Kidney (tissue), 22 donors: ENCODE measurements at places on chromosomes 5 and 9. TPM values are rescaled to one million over a fixed set of nuclear protein-coding genes. Genes with fewer than 3 reads are reported as not detected.

DND1 gene
- polyA plus RNA-seq = 0.41 TPM

IFNK gene
- not detected for polyA plus RNA-seq

NADK2 gene
- 15.4 TPM for polyA plus RNA-seq

MARVELD2 gene
- 8.5 TPM for polyA plus RNA-seq

SLC6A7 gene
- not detected for polyA plus RNA-seq

TBC1D9B gene
- polyA plus RNA-seq = 49.5 TPM

GGTA1 gene
- 6.8 TPM for polyA plus RNA-seq

ACER2 gene
- polyA plus RNA-seq = 0.28 TPM

SLC36A2 gene
- polyA plus RNA-seq = 46.2 TPM

DMGDH gene
- polyA plus RNA-seq = 39.7 TPM

OR1J1 gene
- not detected for polyA plus RNA-seq

SPINK4 gene
- not detected for polyA plus RNA-seq

LSM11 gene
- 0.97 TPM for polyA plus RNA-seq

IFNA1 gene
- not detected for polyA plus RNA-seq

SPINK7 gene
- 1.8 TPM for polyA plus RNA-seq

HSPB3 gene
- not detected for polyA plus RNA-seq

ZBTB34 gene
- 2.5 TPM for polyA plus RNA-seq

PRKACG gene
- not detected for polyA plus RNA-seq

IL4 gene
- not detected for polyA plus RNA-seq

HMMR gene
- 0.58 TPM for polyA plus RNA-seq

SLC36A3 gene
- not detected for polyA plus RNA-seq

LHX3 gene
- not detected for polyA plus RNA-seq

BTNL3 gene
- polyA plus RNA-seq = 0.30 TPM

KLF4 gene
- polyA plus RNA-seq = 13.5 TPM

FOXD4 gene
- polyA plus RNA-seq = 0.43 TPM

TMOD1 gene
- 8.1 TPM for polyA plus RNA-seq

C9orf50 gene
- 2.8 TPM for polyA plus RNA-seq

MEIKIN gene
- polyA plus RNA-seq = not detected

TRAF1 gene
- polyA plus RNA-seq = 3.1 TPM

SLC6A19 gene
- polyA plus RNA-seq = 69.3 TPM

HCN1 gene
- polyA plus RNA-seq = not detected

GFI1B gene
- not detected for polyA plus RNA-seq

LCN1 gene
- polyA plus RNA-seq = not detected

CRHBP gene
- 67.7 TPM for polyA plus RNA-seq

PCBD2 gene
- polyA plus RNA-seq = 8.4 TPM

PCDHGC3 gene
- 41.0 TPM for polyA plus RNA-seq

CDO1 gene
- 1.7 TPM for polyA plus RNA-seq

N4BP3 gene
- 2.4 TPM for polyA plus RNA-seq

PRRT1B gene
- not detected for polyA plus RNA-seq

CFAP90 gene
- 7.7 TPM for polyA plus RNA-seq

GRIA1 gene
- not detected for polyA plus RNA-seq

TAS2R1 gene
- not detected for polyA plus RNA-seq

ADAMTS19 gene
- 0.73 TPM for polyA plus RNA-seq

HINT2 gene
- polyA plus RNA-seq = 307 TPM

SCGB3A2 gene
- not detected for polyA plus RNA-seq

MLANA gene
- not detected for polyA plus RNA-seq

TAF11L10 gene
- not detected for polyA plus RNA-seq

INSL4 gene
- not detected for polyA plus RNA-seq

ALAD gene
- 64.1 TPM for polyA plus RNA-seq

IL13 gene
- polyA plus RNA-seq = not detected

IFNE gene
- polyA plus RNA-seq = not detected
